Ecto neural progenitor cell (in vitro differentiated cells): ENCODE measurements at places on chromosomes 6 and 20.
A peak's percentile ranks its signal among the peaks of the same experiment; 100 is the strongest.

DNA sequence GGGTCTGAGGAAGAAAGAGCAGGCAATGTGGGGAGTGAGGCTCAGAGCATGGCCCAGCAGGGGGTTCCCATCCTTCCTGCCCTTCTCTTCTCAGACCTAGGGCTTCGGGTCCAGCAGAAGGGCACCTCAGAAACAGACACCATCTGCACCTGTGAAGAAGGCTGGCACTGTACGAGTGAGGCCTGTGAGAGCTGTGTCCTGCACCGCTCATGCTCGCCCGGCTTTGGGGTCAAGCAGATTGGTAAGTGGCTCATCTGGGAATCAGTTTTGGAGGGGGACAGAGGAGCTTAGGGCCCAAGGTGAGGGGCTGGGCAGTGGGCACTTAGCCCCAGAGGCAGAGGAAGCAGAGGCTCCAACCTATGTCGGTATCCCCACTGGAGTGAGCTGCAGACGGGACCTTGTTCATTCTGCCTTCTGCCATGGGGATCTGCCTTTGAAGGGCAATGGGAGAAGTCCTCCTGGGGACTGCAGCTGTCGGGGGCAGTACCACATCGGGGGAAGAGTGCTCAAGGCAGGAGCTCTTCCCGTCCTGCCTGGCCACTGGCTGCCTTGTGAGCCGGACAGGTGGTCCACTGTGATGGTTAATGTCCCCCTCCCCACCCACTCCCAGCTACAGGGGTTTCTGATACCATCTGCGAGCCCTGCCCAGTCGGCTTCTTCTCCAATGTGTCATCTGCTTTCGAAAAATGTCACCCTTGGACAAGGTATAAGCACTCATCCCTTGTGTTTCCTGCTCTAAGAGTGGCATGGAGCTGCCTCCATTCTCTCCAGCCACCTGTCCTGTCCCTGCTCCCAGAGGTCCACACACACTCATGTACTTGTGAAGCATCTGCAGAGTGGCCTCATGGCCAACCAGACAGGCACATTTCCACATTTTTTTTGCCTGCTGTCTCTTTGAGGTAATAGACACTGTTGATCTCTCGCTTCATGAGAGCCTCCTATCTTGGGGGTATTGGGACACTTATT, 4.7 kb downstream of the CD40 start:
- DNase-seq, result no peak

GRCh38 chr6:108661982-108662381, 101.3 kb downstream of the FOXO3 start:
- DNase-seq, result no peak

GRCh38 chr6:26025047-26025893, 62.0 kb upstream of the HFE start:
- no peak for DNase-seq

DNA sequence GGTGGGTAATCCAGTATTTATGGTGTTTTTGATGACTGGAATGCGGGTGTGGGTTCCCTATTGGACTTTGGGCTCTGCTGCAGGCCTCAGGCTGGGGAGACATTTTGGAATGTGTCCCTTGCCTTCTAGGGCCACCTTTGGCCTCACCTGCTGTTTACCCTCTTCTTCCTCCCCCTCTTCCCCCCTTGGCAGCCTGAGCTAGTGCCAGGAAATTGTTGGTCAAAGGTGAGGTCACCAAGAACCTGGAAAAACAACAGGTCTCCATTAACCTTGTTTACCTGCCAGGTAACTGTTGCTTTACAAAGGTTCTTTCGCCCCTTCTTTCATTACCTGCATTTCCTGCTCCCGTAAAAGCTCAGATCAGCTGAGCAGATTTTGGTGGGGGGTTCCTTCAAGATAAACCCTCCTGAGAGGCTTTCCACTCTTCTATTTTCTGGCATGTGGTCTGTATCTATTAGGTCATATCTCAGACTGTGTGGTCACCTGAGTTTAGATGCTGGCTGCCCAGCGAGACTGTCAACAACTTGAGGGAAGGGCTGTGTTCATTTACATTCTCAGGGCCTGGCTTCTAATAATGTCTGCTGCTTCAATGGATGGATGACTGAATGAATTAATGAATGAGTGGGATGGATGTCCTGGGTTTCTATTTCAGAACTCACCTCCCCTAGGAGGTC, 34.7 kb downstream of the VEGFA start:
- no peak for DNase-seq

DNA sequence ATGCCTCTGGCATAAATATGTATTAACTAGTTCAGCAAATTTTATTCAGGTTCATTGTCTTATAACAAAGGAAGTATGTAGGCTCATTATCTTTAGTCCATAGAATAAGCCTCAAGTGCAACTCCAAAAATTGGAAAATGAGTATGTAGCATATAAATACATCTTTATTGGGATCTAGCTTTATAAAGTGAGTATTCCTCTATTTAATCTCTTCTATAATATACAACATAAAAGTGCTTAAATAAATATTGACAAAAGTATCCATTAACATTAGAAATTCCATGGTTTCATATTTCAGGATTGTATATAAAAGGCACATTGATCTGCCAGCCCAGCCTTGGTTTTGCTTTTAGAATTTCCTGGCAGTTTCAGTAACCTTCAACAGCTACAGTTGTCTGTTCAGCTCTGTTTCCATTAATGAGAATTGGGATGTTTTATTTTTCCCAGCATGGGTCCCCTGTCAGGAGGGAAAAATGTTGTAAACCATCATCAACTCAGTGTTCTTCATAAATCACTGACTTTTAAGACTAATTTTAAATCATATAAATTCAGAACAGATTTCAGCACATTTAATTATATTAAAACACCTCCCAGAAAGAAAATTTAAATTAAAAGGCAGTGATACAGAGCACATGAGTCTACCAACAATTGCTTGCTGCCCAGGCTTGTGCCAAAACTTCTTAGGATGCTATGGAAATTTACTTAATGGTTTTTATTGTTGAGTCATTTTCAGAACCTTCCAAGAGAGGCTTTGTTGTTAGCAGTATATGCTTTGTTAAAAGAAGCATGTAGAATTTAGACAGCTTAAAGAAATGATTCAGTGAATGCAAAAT, 119.7 kb downstream of the ADGRG6 start:
- no peak for DNase-seq

GRCh38 chr6:42264162-42264851, 46.6 kb upstream of the MRPS10 start:
- DNase-seq, result no peak

DNA sequence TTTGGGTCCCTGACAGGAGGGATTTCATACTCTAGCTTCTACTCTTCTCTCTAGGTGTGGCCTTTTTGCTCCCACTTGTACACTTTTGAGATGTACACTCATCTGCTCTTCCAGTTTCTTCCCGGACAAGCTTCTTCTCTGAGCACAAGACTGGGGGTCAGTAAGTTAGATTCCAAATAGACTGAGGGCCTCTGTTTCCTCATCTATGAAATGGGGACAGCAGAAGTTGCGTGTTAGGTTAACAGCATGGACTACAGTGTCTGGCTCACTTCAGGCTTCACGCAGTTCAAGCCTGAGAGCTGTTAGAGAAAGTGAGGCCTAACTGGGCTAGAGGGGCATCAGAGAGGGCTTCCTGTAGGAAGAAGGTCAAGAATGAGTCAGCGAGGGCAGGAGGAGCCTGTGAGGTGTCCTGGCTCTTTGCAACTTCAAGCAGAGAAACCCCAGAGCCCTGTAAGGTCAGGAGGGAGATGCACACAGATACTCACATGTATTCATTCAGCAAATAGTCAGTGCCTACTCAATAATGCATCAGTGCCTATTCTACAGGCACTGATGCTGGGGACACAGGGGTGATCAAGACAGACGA, 20.6 kb downstream of the XKR7 start:
- no peak for DNase-seq

- DNase-seq, result no peak
Measured at GRCh38 chr20:35731469-35731788, 10.6 kb downstream of the RBM39 start.

- DNase-seq, result no peak
Measured at GRCh38 chr6:108650781-108651180, 90.1 kb downstream of the FOXO3 start.

DNA sequence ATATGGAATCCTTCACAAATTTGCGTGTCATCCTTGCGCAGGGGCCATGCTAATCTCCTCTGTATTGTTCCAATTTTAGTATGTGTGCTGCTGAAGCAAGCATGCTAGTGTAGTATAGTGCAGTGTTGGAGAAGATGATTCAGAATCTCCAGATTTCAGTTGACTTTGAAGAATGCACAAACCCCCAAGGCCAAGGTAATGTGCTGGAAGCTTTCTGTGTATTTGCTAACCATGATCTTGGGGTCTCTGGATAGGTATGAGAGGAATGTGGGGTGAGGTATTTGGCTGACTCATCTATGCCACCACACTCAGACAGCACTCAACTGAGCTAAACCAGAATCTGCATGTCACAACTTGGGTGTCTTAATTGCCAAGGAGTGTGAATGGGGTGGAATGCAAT, 42.6 kb upstream of the DEK start:
- DNase-seq, result no peak

GRCh38 chr20:62064770-62065673, 659 bp downstream of the TAF4 start:
- DNase-seq, result no peak

- peak; percentile 68 for DNase-seq
Measured at GRCh38 chr6:156686301-156686994, 90.7 kb upstream of the ARID1B start.

- DNase-seq, result no peak
Measured at GRCh38 chr6:160028487-160029275, 59.8 kb downstream of the IGF2R start.

- no peak for DNase-seq
Measured at GRCh38 chr6:110999634-111000270, 17.9 kb downstream of the RPF2 start.

GRCh38 chr6:167146135-167146534, 11.6 kb downstream of the GPR31 start:
- no peak for DNase-seq

GRCh38 chr6:3621411-3621810, 130.1 kb downstream of the PXDC1 start:
- DNase-seq, result no peak

DNA sequence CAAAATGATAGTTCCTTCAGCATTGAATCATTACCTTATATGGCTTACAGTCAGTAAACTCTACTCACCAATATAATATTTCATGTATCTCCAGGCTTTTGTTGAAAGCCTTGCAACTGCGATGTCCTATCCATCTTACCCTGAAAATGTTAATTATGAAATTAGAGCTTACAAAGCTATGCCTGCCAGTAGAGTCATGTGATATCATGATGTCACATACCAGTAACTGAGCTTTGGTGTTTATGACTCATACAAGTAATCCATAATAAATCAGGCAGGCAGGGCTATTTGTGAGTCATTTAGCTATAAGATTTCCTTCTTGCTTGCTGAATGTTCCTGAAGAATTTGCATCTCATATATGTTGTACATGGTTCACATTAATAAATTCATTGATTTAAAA, 44.9 kb upstream of the FAM83B start:
- DNase-seq, result no peak

DNA sequence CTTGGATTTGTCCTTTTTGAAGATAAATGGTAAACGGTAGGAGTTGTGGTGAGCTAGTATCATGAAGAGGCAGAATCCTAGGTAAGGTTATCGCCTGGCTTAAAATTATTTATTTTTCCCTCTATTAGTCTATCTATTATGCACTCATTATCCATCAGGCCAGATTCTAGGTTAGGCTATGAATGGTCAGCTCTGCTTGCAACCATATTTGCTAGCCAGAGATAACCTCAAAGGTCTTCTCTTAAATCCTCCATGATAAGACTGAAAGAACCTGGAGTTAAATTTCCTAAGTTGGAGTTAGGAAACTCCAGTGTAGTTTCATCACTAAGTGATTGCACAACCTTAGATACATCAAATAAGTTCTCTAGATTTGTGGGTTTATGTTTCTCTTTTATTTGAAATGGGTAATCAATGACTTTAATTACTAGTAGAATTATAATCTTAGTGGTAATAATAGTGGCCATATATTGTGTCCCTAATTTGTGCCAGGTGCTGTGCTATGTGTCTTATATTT, 302.1 kb upstream of the RUNX2 start:
- no peak for DNase-seq

DNA sequence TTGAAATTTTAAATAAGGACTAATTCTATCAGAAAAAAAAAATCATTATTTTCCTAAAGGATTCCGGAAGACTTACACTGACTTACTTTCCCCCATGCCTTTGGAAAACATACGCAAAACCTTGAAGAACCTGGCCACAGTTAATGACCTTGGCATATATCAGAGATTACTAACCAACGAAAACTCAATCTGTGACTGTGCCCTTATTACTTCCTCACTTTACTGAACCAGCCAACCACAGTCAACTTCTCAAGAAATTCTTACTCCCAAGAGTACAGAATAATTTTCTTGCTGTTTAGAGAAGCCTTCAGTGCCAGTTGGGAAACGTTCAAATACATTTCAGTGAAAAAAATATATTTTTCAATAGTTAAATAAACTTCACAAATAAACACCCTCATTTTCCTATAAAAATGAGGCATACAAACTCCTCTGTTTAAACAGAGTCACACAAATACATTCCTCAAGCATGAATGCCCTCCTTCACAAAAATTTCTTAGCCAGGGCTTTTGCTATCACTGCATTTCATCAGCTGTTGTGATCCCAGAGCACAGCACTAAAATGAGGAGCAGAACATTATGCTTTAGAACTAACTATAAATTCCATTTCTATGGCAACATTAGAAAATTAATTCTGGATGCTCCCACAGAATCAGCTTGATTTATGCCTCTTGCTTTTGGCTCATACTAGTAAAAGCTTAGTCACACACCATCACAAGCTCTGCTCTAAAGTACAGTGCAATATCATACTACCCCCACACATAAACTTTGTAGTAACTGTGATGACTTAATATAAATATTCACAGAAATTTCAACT, 117.6 kb downstream of the DST start:
- DNase-seq, result no peak
